Activated CD8-positive, alpha-beta memory T cell treated with anti-CD3 and anti-CD28 coated beads for 4 hours (primary cell): ENCODE measurements at places on chromosomes 1 and 21.

DNA sequence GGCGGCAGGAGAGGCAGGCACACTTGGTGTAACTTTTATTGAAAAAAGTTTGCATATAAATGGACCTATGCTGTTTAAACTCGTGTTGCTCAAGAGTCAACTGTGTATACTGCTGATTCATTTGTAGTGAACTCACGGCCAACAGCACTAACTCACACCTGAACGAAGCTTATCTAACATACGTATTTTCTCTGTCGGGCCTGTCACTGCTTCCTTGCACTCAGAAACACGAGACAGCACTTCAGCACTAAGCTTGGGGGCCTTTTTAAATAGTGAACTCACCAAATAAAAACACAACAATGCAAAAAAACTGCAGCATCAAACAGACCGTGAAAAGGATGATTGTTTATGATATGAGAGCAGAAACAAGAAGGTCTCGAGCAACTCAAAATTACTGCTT is 58.9 kb upstream of the NEK2 start:
- no peak for DNase-seq

DNA sequence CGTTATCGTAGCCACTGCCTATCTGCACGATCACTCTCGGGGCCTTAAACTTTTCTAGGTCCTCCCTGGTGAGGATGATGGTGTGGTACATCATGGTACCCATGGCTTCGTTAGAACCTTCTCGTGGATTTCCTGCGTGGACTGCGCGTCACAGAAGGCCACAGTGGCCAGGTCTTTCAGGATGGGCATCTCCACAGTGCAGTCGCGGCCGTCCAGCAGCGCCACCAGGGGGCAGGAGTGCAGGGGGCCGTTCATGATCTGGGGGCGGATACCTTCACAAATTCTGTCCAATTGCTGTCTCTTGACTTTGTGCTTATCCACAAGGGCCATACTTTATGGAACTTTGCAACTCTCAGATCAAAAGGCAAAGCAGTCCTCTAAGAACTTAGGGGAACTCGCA is 69.6 kb downstream of the WLS start:
- no peak for DNase-seq

GRCh38 chr1:76494807-76495206 is 372.5 kb upstream of the ST6GALNAC5 start:
- no peak for DNase-seq

DNA sequence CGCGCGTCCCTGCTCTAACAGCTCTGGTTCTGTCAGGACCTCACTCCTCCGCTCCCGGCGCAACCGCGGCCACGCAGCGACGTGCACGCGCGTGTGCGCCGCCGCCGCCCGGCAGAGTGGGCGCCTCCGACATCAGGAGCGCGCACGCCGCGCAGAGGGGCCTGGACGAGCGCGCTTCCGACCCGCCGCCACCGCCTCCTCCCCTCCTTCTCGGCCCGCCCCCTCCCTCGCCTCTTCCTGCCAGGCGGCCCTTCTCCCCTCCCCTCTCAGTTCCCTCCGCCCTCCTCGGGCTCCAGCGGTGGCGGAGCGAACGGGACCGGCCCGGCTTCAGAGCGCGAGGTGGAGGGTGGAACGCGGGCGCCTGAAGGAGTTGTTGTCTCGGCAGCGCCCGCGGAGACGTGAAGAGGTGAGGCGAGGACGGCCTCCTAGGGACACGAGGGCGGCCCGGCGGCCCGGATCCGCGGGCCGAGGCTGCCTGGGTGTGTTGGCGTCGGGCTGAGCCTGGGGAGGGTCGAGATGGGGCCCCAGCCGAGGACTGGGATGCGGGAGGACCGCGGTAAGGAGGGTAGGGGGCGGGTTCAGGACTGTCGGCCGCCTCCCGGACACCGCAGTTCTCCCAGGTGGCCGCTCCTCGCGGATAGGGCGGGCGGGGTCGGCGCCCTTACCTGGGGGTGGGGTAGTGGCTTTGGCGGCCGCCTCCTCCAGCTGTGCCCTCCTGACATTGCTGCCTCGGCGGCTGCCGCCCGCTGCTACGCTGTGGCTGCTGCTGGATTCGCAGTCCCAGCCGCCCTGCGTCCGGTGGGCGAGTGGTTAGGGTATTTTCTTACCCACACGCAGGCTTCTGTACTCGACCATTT is at the start of gene RABGAP1L:
Gene RABGAP1L, plus strand, starts transcription at position 269 of the 857 bp plus-strand sequence.
- DNase-seq: peak; percentile 86

GRCh38 chr1:239831577-239832355 is 259.9 kb upstream of the FMN2 start:
- DNase-seq: no peak

- no peak for DNase-seq
Observed at GRCh38 chr1:34290831-34291230, 114.1 kb downstream of the C1orf94 start.

- DNase-seq: no peak
Observed at GRCh38 chr1:197464044-197464443, 196.0 kb downstream of the CRB1 start.

GRCh38 chr1:170617591-170618330 is 46.2 kb upstream of the PRRX1 start:
- DNase-seq: no peak

- DNase-seq: no peak
Observed at GRCh38 chr1:30877205-30877912, 31.2 kb downstream of the SDC3 start.

DNA sequence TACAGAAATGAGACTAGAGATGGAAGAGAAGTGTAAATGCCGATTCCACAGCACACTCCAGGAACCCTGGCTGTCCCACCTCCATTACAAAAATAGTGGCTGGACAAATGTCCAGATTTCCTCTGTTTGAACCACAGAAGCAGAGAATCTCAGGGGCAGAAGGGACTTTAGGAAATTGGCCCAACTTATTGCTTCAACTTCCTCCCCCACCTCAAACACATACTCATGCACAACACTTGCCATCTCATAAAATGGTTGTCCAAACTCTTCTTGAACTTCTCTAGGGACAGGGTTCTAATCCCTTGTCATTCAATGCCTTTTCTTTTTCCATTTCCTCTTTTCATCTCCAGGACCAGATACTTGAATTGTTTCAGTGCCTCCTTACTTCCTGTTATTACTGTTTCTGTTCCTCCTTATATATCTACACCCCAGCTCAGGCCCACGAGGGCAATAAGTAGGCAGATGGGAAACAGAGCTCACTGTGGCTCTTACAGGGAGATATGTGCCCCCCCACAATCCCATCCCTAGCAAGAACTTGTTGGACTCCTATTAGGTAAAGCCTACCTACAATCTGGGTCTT is 8.5 kb upstream of the B4GALT3 start:
- DNase-seq: no peak

DNA sequence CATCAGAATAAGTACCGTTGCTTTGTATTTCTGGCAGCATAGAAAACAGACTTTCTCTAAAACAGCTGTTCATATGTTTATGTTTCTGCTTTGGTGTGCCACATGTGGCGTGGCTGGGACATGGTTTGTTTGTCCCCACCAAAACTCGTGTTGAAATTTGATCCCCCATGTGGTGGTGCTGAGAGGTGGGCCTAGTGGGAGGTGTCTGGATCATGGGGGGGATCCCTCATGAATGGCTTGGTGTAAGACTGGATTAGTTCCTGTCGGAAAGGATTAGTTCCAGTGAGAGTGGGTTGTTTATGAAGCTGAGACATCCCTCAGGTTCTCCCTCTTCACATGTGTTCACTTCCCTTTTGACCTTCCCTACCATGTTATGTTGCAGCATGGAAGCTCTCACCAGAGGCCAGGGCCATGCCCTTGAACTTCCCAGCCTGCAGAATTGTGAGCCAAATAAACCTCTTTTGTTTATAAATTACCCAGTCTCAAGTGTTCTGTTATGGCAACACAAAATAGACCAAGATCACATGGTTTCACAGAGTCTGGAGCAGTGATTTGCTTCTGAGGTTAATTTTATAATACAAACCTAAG is 17.9 kb upstream of the H3-3A start:
- DNase-seq: no peak

- DNase-seq: no peak
Observed at GRCh38 chr1:2213576-2214505, 14.3 kb upstream of the SKI start.

GRCh38 chr1:18110598-18110939 is 3.0 kb downstream of the IGSF21 start:
- DNase-seq: no peak

DNA sequence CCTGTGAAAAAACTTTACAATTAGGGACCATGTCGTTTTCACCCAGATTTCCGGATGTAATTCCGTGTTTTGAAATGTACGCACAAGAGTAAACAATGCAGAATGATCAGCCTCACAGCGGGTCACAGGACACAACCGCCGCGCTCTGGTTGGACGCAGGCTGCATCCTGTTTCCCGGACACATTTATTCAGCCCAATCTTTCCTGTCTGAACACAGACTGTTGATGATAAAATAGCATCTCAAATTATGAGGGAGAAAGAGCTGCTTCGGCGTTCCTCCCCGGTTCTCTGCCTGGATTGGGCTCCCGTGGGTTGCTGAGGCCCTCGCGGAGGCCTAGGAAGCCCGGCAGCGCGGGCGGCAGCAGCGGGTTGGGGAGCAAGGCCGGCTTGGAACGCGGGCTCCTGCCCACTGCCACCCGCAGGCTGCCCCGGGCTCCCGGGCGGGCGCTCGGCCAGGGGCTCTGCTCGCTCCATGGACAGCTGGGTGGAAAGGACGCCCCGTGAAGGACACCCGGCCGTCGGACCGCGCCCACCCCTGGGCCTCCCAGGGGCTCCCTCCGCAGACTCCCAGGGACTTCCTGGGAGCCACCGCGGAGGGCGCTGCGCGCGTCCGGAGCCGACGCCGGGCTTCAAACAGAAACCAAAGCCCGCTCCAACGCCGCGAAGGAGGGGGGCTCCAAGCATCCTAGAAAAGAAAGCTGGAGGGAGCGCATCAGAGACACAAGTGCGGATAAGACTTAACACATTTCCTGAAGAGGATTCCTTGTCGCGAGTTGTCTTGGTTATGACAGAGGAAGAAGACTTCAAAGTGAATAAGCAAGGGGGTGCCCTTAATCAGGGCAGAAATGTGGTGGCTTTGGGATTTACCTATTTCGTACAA is 122.3 kb downstream of the ESRRG start:
- no peak for DNase-seq

DNA sequence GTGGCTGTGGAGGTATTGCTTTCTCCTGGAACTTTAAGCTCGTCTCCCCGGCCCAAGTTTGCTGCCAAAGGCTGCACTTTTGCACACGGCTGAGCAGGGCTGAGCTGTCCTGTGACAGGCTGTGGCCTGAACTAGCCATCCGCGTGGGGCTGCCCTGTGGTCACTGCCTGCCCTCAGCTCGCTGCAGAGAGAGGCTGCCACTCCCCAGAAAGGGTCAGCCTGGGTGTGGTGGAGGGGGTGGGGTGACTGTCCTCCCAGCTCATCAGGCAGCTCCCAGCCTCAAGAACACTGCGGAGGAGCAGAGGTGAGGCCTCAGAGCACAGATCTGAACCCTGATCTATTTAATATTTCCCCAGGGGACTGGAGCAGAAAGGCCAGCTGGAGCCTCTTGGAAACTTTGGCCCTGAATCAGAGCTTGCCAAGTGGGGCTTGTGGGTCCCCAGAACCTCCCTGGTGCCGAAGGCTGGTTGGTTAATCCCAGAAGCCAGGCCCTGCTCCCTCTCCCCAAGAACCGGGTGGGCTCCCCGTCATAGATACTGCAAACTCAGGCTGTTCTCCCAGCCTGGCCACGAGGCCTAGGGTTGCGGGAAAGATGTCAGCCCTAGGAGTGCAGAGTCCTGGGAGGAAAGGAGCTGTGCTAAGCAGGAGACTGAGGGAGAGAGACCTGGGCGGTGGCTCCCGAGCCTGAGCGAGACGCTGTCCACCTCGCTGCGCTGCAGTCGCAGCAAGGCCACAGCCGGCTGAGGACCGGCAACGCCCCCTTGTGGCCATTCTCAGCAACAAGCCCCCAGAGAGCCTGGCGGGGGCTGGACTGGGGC is 125.1 kb upstream of the IPO9 start:
- peak; percentile 8 for DNase-seq

- no peak for DNase-seq
Observed at GRCh38 chr21:43667191-43667904, 8.0 kb downstream of the RRP1B start.

- no peak for DNase-seq
Observed at GRCh38 chr1:211634461-211634860, 41.0 kb downstream of the NEK2 start.

DNA sequence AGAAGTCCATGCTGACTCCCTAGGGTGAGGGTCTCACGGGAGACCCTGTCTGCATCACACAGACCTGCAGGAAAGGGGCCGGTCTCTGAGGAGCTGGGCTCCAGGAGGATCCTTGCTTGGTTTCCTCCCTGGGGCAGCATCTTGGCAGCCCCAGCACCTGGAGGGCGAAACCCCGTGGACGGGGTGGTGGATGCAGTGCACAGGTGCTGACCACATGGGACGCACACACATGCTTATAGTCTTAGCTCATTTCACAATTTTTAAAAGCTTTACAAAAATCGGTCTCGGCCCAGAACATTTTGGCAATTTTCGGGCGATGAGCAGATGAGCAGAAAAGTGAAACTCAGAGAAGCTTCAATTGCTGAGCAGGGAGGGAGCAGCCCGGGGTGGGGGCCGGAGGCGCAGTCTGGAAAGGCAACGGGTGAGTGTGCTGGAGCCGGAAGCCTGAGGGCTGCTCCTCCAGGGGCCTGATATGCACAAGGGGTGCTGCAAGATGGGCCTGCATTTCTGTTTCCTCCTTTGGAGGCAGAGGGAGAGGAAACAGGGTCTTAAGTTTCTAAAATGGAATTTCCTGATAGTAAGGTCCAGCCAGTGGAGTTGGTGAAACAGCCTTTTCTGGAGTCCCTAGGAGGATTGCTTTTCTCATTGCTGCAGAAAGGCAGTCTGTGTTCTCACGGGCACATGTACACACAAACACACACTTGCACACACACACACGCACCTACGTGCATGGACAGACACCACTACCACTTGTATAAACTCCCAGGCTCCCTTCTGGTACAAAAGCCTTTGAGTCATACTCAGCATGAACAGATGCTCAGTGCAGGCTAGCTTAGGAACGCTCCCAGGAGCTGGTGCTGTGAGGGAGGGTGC is 60.6 kb downstream of the SCCPDH start:
- DNase-seq: no peak

GRCh38 chr1:206544562-206545257 is 37.4 kb downstream of the RASSF5 start:
- DNase-seq: peak; percentile 68

DNA sequence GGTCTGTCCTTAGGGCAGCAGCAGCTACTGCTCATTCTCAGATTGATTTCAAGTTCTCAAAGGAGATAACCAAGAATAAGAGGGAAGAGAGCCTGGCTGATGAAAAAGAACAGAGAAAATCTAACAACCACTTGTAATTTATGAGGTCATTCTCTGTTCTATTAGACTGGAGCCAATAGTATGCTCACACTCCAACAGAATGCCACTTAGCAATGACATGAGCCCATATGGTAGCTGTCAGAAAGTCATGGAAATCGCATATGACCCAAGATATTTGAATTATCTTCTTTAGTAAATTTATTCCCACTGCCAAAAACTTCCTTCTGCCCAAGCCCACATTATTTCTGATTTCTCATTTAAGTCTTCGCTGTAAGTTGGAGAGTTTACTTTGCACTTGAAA is 53.7 kb upstream of the PLA2G4A start:
- DNase-seq: no peak
